HS-27A (cell line): ENCODE measurements at places on chromosomes 7 and 10.

GRCh38 chr7:152618427-152618826 lies 57.5 kb downstream of the XRCC2 start:
- DNase-seq = no peak

GRCh38 chr7:128796327-128796726 lies 4.6 kb downstream of the CCDC136 start:
- DNase-seq = no peak

DNA sequence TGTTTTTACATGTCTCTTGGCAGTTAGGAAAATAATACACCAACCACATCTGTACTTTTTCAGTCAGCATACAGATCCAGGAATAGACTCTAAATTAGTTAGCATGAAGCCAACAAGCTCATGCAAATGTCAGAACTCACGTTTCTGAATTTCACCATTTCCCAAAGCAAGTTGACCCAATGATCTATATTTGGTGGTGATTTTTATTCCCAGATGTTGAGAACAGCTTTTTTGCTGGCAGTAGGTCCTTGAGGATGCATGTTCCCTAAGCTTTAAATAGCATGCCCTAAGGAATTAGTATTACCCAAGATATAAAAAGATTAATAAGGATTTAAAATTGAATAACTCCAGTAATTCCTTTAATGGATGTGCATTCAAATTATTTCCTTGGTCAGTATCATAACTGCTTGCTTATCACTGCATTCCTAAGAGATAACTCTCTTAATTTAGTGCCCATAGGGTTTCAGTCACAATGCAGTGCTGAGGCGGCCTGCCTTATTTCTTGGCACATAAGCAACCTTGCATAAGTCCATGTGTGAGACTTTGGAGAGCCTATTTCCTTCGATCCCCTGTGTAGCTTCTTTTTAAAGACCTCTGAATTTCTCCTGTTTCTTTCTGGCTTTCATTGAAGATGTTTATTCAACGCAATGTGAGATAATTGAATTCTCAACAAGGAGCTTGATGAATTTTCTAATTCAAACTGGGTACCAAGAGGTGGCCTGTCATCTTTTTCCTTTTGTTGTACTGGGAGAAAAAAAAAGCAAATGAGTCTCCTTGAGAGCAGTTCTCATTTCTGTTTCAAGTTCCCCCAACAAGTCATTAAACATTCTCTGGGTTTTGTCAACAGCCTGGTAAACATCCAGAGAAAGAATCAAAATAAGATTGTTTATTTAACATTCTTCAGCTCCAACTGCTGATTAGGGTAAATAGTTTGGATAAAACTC lies 135.3 kb upstream of the MEOX2 start:
- no peak for DNase-seq

DNA sequence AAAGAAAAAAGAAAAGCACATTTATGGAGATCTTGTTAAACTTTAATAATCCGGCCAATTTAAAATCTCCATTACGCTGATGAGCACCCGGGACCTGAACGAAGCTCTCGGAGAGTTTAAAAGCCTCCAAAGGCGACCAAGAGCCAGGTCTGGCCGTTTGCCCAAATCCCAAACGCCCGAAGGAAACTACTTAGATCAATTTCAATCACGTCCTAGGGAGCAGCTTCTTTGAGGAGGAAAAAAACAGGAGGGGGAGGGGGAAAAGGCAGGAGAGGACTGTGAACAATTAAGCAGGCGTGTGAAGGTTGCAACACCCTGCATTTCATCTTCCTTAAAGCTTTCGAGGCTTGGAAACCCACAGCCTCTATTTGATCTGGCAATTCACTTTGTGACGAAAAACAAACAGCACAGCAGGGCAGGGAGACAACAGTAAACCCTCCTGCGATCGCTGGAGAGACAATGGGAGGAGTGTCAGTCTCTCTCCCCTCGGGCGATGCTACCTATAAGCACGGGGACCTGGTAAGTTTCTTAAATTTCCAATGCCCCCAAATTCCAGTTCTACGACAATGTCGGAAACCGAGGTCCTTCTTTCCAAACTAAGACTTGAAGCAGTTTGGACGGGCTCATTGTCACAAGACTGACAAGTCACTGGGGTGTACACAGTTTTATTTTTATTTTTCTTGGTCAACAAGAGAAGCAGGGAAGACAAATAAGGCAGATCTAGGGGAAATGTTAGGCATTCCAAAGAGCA lies 1.2 kb downstream of the KLF6 start:
- DNase-seq = no peak

DNA sequence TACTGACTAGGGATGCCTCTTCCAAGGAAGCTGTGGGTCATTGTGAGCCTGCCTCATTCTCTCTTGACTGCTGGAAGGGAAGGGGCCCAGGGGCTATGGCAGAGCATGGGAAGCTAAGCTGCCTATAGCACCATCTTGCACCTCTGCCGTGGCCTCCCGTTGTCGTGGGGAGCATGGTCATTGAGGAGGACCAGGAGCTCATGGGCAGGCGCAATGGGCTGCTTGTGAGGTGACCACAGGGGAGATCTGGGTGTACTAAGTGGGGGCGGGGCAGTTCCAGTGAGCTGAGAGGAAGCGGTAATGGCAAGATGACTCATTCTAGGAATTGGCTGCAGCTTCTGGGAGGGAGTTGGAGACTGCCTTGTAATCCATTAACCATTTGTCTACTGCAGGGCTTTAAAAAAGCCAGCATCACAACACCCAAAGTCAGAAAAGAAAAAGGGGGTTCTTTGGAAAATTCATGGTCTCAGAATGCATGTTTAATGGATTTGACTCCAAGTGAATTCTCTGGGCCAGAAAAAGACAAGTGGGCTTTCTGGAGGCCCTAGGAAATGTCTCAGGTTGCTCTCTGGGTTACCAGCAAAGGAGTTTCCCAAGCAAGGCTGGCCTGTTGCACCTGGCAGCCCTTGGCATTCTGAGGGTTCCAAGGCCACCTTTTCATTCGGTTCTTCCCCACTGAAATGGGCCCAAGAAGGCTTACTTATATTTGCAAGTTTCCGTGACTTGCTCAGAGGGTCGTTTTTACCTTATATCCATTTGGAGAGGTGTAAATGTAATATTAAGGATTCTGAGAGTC lies 3.6 kb downstream of the DUSP5 start:
- DNase-seq = no peak

GRCh38 chr7:157425137-157425731 lies 88.4 kb downstream of the DNAJB6 start:
- DNase-seq = no peak

DNA sequence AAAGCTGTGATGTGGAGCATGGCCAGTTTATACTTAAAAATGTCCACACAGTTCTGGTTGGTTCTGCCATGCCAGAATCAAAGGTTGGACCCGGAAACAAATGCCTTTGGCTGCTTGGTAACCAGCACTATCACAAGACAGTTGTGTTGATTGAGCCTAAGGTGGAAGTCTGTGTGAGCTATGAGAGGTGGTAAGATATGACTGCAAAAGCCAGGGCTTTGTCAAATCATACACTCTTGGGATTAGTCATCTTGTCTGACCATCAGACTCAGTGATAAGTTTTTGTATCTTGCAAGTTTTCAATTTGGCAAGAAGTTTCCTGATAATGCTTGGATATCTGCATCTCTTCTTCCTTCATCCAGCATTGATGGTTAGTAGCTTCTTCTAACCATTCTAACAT lies 35.5 kb downstream of the GPR141 start:
- no peak for DNase-seq

GRCh38 chr7:75758491-75758890 lies 13.5 kb downstream of the CCL26 start:
- DNase-seq = no peak

GRCh38 chr7:127322351-127322750 lies 69.6 kb upstream of the GRM8 start:
- DNase-seq = no peak
